ENCODE measurements at places on chromosomes 12 and 14.
A peak's percentile ranks its signal among the peaks of the same experiment; 100 is the strongest.

DNA sequence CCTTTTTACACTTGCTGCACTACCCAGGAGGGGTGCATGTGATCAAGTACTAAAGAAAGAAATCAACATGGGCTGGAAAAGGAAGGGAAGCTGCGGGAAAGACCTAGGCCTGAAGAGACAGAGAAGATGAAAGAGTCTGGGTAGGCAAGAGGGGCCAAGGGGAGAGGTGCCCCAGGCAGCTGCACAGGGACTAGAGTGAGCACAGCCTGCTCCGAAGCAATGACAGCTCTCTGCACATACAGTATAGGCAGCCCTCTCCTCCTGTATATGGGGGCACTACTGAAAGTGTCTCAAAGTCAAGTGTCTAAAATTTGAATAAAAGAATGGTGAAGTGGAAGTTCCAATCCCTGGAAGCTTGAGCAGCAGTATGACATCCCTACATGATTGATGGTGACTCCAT is 112.0 kb downstream of the TMTC1 start:
- DNase-seq = no peak

DNA sequence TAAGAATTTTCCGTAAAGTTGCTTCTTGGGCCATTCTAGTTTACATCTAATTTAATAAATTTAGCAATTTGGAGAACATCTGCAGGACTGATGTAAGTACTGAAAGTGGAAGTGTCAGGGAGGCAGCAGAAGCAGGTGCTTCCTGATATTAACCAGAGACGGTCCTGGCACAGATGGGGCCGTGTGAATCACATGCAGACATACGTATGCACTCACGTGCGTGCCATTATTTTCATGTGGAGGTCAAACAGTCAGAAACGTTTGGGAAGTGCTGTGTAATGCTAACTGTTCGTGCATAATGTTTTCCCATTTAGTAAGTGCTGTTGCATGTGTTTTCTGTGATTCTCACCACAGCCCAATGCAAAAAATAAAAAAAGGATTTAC is 87.8 kb upstream of the DYNC1H1 start:
- DNase-seq = no peak

GRCh38 chr12:109729801-109730200 is 16.2 kb downstream of the FAM222A start:
- DNase-seq = no peak

GRCh38 chr14:91374879-91375702 is 42.5 kb downstream of the CCDC88C start:
- no peak for DNase-seq

GRCh38 chr12:127149226-127149964 is 1117.6 kb upstream of the TMEM132C start:
- DNase-seq = peak; percentile 23

- no peak for DNase-seq
Measured at GRCh38 chr14:50734950-50735695, 67.0 kb upstream of the SAV1 start.

DNA sequence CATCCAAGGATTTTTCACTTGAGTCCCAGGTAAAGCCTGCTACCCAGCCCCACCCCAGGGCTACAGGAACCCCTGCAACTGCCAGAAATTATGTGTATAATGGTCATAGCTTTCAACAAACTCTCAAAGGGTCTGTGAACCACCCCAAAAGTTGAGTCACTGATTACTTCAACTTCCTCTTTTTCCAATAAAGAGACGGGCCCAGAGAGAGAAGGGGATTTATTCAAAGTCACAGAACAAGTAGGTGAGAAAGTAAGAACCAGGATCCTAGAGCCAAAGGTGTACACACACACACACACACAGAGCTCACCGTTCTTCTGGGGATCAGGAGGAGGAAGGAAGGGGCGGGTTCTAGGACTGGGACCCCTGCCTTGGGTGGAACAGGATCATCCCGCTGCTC is 4.8 kb upstream of the ITPK1 start:
- no peak for DNase-seq

DNA sequence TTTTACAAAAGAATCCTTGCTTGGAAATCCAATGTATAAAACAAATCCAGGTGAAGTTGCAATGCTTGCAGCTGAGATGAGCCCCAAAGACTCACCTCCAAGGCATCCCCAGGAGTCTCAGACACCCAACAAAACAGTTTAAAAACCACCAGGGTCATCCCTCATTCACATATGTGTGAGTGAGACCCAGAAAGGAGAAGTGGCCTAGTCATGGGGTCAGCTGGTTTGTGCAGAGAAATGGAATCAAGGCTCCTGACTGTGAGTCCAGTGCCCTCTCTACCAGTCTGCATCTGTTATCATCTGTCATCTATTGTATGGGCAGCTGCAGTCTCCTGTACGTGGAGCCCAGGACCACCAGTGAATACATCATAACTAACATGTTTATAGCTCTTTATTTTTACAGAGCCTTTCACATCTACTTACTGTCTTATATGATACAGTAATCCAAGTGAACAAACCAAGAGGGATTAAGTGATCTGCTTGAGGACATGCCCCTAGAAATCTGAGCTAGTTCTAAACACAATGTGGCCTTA is 27.1 kb downstream of the PLEKHG7 start:
- DNase-seq = no peak

GRCh38 chr12:674272-674781 is 11.1 kb upstream of the NINJ2 start:
- peak; percentile 24 for DNase-seq

DNA sequence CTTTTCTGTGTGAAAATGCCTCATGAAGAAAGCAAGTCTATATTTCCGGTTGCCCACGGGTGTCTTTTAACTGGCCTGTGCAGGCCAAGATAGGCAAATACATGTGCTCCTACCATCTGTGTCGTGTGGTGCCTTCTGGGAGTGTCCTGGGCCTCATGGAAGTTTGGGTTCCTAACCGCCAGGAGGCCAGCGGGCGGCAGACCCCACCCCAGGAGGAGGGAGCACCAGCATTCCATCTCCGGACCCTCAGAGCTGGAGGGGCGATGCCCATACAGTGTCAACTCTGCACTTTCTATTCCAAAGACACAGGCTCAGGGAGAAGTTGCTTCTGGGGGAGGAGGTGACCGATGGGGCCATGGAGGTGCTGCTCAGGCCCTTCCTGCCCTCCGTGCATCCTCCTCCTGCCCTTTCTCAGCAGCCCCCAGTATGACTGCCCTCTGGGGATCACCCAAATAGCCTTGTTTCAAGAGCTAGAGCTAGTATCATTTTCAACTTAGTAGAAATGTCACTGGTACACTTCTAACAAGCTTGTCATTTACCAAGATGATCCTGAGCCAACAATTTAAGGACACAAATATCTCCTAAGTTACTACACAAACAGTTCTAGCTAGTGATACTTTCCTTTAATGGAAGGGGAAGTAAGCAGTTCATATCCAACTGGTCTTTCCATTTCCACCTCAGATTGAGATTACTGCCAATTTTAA is 17.8 kb downstream of the CCDC92 start:
- no peak for DNase-seq

- no peak for DNase-seq
Measured at GRCh38 chr14:58705066-58705465, 67.3 kb downstream of the DACT1 start.

DNA sequence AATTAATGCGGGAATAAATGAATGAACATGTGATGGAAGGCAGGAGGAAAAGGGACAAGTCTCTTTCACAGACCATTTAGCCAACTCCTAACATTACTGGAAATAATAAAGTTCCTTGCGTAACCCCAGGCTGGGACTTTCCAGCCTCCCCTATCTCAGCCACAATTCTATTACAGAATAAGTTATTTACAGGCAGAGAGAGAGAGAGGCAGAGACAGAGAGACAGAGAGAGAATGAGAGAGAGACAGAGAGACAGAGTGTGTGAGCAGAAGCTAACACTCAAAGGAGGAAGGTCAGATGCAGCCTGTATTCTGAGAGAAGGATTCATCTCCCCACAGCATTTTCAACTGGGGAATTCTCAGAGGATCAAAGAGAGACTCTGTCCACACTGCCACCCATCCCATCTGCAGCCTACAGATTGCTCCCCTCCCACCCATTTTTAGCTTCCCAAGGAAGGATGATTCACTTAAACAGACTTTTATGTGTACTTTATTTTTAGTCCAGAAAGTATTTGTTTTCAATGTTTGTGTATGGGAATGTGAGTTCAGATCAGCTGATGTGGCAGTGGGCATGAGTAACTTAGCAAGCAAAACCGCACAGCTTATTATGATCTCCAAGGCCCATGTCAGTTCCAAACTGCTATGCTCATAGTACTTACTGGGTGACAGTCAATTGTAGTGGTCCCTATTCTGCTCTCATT is 165.7 kb downstream of the CAND1 start:
- peak; percentile 89 for DNase-seq

DNA sequence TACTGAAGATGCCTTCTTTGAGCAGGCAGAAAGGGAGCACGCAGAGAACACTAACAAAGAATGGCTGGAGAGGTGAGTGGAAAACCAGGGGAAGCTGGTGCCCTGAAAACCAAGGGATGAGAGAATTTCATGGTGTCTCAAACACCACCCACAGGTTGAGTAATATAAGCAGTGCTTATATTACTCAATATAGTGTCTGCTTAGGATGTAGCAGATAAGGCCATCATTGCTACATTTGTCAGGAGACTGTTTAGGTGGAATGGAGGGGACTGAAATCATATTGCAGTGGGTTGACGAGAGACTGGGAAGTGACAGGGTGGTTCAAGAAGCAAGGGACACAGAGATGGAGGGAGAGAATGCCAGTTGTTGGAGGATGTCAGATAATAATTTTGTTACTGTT is 20.6 kb downstream of the PKP2 start:
- DNase-seq = no peak

GRCh38 chr14:26017270-26017669 is 580.6 kb downstream of the NOVA1 start:
- DNase-seq = no peak

- peak; percentile 81 for DNase-seq
Measured at GRCh38 chr14:102579696-102580549, 12.5 kb upstream of the RCOR1 start.

GRCh38 chr12:105330931-105331804 is 677 bp downstream of the C12orf75 start:
- DNase-seq = peak; percentile 39

- DNase-seq = no peak
Measured at GRCh38 chr12:9960590-9960989, 10.6 kb upstream of the CLEC12A start.

- DNase-seq = no peak
Measured at GRCh38 chr14:24281636-24282035, 10.2 kb upstream of the RABGGTA start.

- peak; percentile 22 for DNase-seq
Measured at GRCh38 chr12:119998471-119999245, 9.6 kb downstream of the BICDL1 start.

DNA sequence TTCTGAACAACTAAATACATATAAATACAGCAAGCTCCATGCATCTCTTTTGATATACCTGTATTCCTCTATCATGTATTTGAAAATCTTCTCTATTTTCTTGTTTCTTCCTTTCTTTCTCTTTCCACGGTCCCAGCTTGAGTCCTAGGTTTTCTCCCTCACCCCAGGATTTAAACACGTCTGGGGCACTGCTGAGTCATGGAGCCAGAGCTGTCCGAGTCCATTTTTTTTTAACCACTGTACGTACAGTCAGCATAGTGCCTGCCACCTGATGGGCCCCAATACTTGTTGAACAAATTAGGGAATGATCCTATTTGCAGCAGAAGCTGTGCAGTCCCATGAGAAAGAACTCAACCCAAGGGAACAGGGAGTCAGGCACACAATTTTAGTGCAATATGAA is 158.1 kb downstream of the ATP23 start:
- peak; percentile 23 for DNase-seq

DNA sequence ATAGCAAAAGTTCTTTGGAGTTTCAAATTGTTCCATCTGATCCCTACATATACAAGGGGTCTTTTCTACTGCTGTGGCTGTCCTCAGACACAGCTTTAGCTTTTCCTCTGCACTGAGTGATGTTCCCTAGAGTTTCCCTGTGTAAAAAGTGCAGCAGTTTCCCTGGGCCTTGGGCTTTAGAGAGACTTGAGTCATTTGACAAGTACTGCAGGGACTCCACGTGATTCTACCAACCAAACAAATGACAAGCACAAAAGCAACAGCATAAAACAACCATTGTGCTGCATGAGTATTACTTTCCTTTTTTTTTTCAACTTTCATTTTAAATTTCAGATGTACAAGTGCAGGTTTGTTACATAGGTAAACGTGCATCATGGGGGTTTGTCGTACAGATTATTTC is 272.8 kb downstream of the PDZRN4 start:
- no peak for DNase-seq

- DNase-seq = no peak
Measured at GRCh38 chr12:93413064-93413463, 28.7 kb downstream of the UBE2N start.

DNA sequence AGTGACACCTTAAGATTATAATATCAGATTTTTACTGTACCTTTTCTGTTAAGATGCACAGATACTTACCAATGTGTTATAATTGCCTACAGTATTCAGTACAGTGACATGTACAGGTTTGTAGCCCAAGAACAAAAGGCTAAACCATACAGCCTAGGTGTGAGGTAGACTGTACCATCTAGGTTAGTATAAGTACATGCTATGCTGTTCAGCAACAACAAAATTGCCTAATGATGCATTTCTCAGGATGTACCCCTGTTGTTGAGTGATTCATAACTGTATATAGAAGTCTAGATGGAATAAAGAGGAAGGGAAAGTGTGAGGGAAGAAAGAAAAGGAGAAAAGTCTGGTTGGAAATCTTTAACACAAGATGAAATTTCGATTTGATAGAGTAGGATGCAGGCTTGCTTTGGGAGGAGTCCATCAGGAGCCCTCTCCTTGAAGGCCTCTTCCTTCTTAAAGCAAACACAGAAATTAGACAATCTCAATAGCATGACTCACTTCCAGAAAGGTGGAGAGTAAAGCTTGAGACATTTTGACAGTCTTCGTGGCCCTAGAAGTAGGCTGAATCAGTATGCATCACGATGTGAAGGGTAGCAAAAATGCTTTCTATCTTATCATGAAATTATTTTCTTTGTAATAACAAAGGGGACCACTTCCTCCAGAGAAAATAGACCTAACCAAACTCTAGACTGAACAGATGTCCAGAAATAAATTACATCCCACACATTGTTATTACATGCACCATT is 191.5 kb downstream of the SYT1 start:
- peak; percentile 83 for DNase-seq

- DNase-seq = peak; percentile 69
Measured at GRCh38 chr12:57603815-57604453, 690 bp upstream of the DTX3 start.

- no peak for DNase-seq
Measured at GRCh38 chr14:68373847-68374444, 418.9 kb downstream of the ZFP36L1 start.

GRCh38 chr14:50551877-50552276 is 8.1 kb upstream of the ATL1 start:
- DNase-seq = no peak

All from Daoy (cell line).